ENCODE measurements at places on chromosomes 6 and 20. TPM values are rescaled to one million over a fixed set of nuclear protein-coding genes. Genes with fewer than 3 reads are reported as not detected.

Gene CYP39A1
- total RNA-seq = 10.9 TPM

GRCh38 chr6:13515912-13516311 is 28.5 kb upstream of the GFOD1 start:
- no peak overlapping the region for H3K27ac ChIP-seq
- no peak overlapping the region for H3K4me3 ChIP-seq
- H3K4me1 ChIP-seq = no peaks in the 10 kb centered on the region
- DNase-seq = no peak
- H3K27me3 ChIP-seq = no peaks in the 10 kb centered on the region

Gene DUSP15
- total RNA-seq = 10.8 TPM

Gene TMEM63B
- 16.5 TPM for total RNA-seq

Gene IYD
- total RNA-seq = not detected

Gene EFCAB8
- total RNA-seq = not detected

Gene TFAP2D
- total RNA-seq = not detected

- H3K4me3 ChIP-seq = no peak overlapping the region
- H3K27ac ChIP-seq = no peak overlapping the region
- H3K27me3 ChIP-seq = no peaks in the 10 kb centered on the region
- DNase-seq = no peak
- H3K36me3 ChIP-seq = no peaks in the 10 kb centered on the region
- H3K4me1 ChIP-seq = peaks cover 7% of the 10 kb centered on the region
Measured at GRCh38 chr6:30814146-30815040, 69.9 kb upstream of the DDR1 start.

Gene UNC93A
- total RNA-seq = not detected

Gene C6orf52
- not detected for total RNA-seq

DNA sequence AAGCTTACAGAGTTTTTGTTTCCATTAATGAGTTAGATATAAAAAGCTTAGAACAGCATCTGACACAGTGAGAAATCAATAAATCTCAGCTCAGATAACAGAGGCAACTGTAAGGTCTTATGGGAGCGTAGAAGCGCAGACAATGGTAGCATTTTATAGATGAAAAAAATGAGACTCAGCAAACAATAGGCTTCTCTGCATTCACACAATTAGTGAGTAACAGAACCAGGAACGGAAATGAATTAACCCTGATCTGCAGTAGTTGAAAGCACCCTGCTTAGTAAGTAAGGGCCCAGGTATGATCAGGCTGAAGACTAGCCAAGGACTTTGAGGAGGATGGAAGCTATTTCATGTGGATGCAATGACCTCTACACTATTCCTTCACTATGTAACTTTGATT is 147.2 kb upstream of the EYA4 start:
- H3K36me3 ChIP-seq = no peaks in the 10 kb centered on the region
- H3K4me3 ChIP-seq = no peak overlapping the region
- H3K4me1 ChIP-seq = no peaks in the 10 kb centered on the region
- no peak for DNase-seq
- H3K27me3 ChIP-seq = no peaks in the 10 kb centered on the region
- no peak overlapping the region for H3K27ac ChIP-seq

Gene TCP11
- 0.24 TPM for total RNA-seq

Gene TMEM30A
- 48.9 TPM for total RNA-seq

GRCh38 chr6:151609146-151609902 is 115.5 kb downstream of the CCDC170 start:
- H3K4me1 ChIP-seq = peaks cover 12% of the 10 kb centered on the region
- no peaks in the 10 kb centered on the region for H3K27me3 ChIP-seq
- H3K4me3 ChIP-seq = no peak overlapping the region
- peak; percentile 65 for DNase-seq
- H3K36me3 ChIP-seq = no peaks in the 10 kb centered on the region

DNA sequence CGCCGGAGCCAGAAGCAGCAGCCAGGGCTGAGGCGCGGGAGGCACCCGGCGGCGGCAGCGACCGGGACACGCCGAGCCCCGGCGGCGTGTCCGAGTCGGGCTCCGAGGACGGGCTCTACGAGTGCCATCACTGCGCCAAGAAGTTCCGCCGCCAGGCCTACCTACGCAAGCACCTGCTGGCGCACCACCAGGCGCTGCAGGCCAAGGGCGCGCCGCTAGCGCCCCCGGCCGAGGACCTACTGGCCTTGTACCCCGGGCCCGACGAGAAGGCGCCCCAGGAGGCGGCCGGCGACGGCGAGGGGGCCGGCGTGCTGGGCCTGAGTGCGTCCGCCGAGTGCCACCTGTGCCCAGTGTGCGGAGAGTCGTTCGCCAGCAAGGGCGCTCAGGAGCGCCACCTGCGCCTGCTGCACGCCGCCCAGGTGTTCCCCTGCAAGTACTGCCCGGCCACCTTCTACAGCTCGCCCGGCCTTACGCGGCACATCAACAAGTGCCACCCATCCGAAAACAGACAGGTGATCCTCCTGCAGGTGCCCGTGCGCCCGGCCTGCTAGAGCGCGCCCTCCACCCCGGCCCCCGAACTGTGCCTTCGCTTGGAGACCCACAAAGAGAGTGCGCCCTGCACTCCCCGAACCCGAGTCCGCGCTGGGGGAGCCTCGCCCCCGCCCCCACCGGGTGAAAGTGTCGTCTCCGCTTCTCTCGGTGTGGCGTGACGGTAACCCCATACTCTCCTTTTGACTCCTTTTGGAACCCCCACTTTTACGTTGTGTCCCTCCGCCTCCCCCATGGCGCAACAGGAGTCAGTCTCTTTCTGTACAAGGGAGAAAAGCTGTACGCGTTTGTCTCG is 1.6 kb downstream of the INSM1 start:
- H3K36me3 ChIP-seq = no peaks in the 10 kb centered on the region
- H3K4me1 ChIP-seq = peaks cover 14% of the 10 kb centered on the region
- no peak overlapping the region for H3K4me3 ChIP-seq
- no peak for DNase-seq
- peaks cover 5% of the 10 kb centered on the region for H3K27me3 ChIP-seq

DNA sequence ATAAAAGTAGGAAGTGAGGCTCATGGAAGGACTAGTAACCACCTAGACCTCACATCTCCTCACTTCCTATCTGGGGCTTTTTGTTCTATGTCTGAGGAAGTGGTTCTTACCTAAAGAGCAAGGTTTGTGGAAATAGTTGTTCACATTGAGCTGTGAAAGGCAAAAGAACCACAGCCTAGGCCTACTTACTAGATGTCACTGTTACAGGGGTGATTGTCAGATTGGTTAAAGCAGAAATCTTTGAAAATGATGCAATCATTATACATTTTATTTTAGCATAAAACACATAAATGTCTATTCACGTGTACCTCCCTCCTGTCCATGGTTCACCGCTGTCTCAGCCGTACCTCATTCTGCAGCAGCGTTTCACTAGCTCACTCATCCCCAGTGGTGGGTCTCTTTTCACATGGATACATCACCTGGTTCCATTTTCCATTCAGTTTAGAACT is 268.8 kb downstream of the TMEM242 start:
- no peaks in the 10 kb centered on the region for H3K36me3 ChIP-seq
- H3K27me3 ChIP-seq = no peaks in the 10 kb centered on the region
- no peak for DNase-seq
- no peak overlapping the region for H3K4me3 ChIP-seq
- no peak overlapping the region for H3K27ac ChIP-seq

Gene SPAG4
- total RNA-seq = 6.3 TPM

DNA sequence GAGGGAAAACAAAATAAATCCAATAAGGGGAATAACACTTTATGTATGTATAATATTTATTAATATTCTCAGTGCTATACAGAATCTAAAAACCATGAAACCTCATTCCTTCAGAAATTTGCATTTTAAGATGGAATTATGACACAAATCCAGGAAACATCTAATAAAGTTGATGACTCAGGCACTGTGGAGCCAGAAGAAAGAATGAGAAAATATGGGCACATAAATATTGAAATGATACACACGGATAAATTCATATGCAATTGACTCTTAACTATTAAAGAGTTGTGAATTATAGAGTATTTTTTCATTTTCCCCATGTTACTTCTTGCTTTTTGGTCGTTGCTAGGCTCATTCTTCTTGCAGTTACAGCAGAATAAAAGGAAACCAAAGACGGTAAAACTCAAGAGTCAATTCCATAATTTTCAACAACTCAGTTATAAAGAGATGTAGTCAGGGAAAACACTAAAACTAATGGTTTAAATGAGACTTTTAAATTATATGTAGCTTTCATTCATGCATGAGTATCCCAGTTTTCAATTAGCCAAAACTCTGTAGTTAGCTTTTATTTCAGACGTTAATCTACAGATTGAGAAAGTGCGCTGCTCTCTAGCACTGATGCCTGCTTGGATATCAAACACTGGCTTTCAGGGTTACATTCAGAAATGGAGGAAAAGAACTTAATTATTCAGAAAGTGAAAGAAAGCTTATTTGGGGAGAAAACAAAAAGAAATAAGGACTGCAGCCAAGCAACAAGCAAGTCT is 95.4 kb downstream of the ADGRB3 start:
- H3K27ac ChIP-seq = no peak overlapping the region
- H3K4me3 ChIP-seq = no peak overlapping the region
- H3K4me1 ChIP-seq = no peaks in the 10 kb centered on the region
- no peak for DNase-seq

GRCh38 chr6:39702265-39702664 is 22.9 kb downstream of the KIF6 start:
- no peak for DNase-seq
- H3K27me3 ChIP-seq = no peaks in the 10 kb centered on the region
- no peaks in the 10 kb centered on the region for H3K4me1 ChIP-seq
- H3K4me3 ChIP-seq = no peak overlapping the region
- no peaks in the 10 kb centered on the region for H3K36me3 ChIP-seq
- no peak overlapping the region for H3K27ac ChIP-seq

- no peaks in the 10 kb centered on the region for H3K36me3 ChIP-seq
- no peak overlapping the region for H3K4me3 ChIP-seq
- H3K4me1 ChIP-seq = peaks cover 4% of the 10 kb centered on the region
- no peak overlapping the region for H3K27ac ChIP-seq
Measured at GRCh38 chr6:37116326-37116725, 53.6 kb upstream of the PIM1 start.

Gene RBM12
- 109 TPM for total RNA-seq

Gene HCRTR2
- not detected for total RNA-seq
